ENCODE measurements at places on chromosomes 7 and 10.

- DNase-seq: no peak
Observed at GRCh38 chr7:132140341-132140740, 435.9 kb downstream of the PLXNA4 start.

- DNase-seq: no peak
Observed at GRCh38 chr7:152106990-152107389, 81.5 kb downstream of the GALNT11 start.

GRCh38 chr10:104487794-104488438 lies 134.3 kb downstream of the CFAP58 start:
- DNase-seq: no peak

GRCh38 chr7:123070702-123071286 lies 75.3 kb upstream of the TAS2R16 start:
- no peak for DNase-seq

GRCh38 chr7:23980081-23980480 lies 270.1 kb downstream of the STK31 start:
- DNase-seq: no peak

DNA sequence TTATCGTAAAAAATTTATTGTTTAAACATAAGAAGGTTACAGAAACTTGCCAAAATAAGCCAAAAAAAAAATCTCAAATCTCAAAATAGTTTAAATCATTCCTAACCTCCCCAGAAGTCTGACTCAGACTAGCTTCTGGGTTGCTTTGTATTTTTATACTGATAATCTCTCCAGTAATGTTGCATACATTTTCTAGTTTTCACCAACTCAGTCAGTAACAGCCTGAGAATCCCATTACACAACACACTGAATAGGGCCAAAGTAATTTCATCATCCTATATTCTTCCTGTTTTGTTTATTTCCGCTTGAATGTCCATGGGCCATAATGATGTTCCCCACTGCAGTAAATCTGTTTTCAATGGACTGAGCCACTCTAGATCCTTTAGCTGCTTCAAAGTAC lies 478.5 kb downstream of the GPAM start:
- peak; percentile 85 for DNase-seq

- no peak for DNase-seq
Observed at GRCh38 chr10:110285501-110285900, 19.2 kb downstream of the SMNDC1 start.

- no peak for DNase-seq
Observed at GRCh38 chr10:27716521-27716920, 29.1 kb downstream of the MKX start.

DNA sequence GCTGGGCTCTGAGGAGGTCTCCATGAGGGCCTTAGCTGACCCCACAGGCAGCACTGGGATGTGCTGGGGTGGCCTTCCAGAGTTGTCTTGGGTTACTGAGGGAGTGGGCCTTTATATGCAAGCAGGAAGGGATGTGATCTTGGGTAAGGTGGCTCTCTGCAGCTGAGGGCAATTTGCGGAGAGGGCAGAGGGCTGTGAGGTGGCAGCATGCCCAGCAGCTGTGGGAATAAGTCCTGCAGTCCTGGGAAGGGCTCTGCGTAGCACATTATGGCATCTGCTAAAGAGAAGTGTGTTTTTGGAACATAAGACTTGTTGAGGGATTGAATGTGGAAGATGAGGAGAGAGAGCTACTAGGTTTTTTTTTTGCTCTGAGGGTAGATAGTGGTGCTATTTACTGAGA lies 99.6 kb upstream of the KMT2E start:
- DNase-seq: no peak

- DNase-seq: no peak
Observed at GRCh38 chr10:126179637-126180036, 208.6 kb downstream of the ADAM12 start.

- DNase-seq: no peak
Observed at GRCh38 chr7:82595176-82595575, 151.6 kb upstream of the CACNA2D1 start.

DNA sequence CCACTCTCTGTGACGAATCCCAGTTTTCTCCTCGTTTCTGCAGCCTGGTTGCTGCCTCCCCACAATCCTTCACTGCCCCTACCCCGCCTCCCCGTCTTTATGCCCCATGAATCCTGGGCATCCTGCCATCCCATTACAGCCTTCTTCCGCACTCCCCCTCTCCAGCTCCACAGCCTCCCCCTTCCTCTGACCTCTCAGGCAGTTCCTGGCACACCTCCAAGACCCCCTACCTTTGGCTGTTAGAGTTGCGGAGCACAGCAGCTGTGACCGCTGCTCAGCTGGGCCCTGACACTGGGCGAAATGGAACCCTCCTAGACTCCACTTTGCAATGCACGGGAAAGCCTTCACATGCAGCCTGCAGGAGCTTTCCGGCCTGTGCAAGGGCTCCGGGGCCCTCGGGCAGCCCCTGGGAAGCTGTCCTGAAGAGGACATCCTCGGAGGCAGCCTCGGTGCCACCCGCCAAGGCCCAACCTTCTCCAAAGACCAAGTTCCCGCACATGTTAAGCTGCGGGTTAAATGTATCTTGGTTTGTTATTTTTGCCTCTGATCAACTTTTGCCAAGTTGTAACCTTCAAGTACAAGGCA lies 400.7 kb upstream of the MKI67 start:
- no peak for DNase-seq

GRCh38 chr10:125208854-125209565 lies 48.6 kb upstream of the CTBP2 start:
- DNase-seq: no peak

DNA sequence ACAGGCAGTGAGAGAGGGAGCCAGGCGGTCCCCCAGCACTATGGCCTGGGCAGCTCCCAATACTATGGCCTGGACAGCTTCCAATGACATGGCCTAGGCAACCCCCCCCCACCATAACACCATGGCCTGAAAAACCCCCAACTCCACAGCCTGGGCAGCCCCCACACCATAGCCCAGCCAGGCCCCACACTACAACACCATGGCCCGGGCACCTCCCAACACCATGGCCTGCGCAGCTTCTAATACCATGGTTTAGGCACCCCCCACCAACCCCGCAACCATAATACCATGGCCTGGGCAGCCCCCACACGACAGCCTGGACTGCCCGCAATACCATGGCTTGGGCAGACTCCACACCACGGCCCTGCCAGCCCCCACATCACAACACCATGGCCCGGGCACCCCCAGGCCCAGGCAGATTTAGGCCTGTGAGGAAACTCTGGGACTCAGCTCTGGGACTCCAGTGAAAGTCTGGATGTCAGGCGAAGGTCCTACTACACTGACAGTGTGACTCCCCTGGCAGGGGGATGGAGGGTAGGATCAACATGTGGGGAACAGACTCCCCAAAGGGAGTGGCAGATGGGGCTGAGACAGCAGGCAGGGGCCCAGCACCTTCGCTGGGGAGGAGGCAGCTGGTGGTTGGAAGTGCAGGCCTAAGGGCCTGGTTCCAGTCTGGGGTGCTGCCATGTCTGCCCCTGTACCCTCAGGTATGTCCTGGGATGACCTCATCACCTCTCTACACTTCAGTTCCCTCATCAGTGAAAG lies 8.7 kb downstream of the CPXM2 start:
- no peak for DNase-seq

- DNase-seq: no peak
Observed at GRCh38 chr7:128005117-128005516, 26.1 kb downstream of the LRRC4 start.

- no peak for DNase-seq
Observed at GRCh38 chr10:124429576-124429975, 10.9 kb upstream of the OAT start.

DNA sequence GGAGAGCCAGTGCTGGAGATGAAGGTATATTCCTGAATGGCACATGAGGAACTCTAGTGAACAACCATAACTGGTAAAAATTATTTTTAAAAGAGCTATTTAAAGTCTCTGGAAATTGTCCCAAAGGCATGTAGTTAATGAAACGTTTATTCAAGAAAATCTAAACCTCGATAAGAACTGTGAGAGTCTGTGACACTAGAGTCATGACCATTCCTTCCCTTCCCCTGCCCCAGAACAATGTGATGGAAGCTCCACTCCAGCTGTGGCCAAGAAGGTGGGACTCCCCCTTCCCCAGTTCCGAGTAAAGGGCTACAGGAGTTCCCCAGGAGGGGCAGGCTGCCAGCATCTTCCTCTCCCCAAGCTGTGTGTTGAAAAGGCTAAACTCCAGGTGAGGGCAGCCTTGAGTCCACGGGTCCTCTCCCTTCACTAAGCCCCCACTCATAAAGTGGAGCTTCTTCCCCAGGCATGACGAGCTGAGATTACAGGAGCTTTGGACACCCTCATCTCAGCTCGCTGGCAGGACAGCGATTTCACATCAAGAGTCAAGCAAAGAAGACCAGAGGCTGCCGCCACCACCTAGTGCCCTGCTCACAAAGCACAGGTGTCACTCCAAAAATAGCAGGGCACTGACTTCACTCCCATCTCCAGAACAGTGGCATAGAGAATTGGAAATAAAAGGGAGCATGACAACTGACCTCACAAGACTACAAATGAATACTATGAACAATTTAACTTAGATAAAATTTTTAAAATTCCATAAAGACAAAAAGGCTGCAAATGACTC lies 68.5 kb downstream of the NHLRC2 start:
- DNase-seq: no peak
